Astrocyte (in vitro differentiated cells and primary cell): ENCODE measurements at places on chromosomes 1 and 21. TPM values are rescaled to one million over a fixed set of nuclear protein-coding genes. Genes with fewer than 3 reads are reported as not detected.

TMEM201 gene
- 10.0 and 10.9 TPM in 2 replicates for total RNA-seq

DNA sequence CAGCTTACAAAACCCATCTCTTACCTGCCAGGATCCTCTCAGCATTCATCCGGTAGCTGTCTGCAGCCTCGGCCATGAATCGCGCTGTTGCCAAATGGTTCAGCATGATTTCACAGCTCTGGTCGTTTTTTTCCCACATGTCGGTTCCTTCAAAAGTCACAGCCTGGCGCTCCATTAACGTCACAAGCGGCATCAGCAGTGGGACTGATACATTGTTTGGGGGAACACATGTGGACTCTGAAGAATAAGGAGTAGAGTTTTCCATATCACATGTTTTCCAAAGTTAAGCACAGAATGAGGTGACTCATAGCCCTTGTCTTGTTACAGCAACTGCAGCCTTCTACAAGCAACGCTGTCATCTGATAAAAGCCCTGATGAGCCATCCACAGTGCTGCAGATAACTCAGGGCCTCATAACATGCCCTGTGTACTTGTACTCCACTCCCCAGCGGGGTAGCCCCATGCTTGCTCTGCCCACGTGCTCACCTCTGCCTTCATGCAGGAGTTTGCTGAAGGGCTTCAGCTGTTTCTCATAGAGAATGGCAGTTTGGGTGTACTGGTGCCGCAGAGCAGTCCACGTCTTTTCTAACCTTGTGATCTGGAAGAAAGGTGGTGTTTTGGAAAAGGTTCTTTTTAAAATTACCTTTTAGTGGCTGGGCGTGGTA, 114.2 kb downstream of the BCAR3 start:
- peaks cover 62% of the 10 kb centered on the region for H3K36me3 ChIP-seq
- peak; percentile 96 for DNase-seq
- no peak overlapping the region for H3K4me3 ChIP-seq
- H3K4me1 ChIP-seq, result peaks cover 9% of the 10 kb centered on the region

LAD1 gene
- total RNA-seq, result 0.29 and 1.2 TPM in 2 replicates

SMIM34 gene
- not detected in 2 replicates for total RNA-seq

DNA sequence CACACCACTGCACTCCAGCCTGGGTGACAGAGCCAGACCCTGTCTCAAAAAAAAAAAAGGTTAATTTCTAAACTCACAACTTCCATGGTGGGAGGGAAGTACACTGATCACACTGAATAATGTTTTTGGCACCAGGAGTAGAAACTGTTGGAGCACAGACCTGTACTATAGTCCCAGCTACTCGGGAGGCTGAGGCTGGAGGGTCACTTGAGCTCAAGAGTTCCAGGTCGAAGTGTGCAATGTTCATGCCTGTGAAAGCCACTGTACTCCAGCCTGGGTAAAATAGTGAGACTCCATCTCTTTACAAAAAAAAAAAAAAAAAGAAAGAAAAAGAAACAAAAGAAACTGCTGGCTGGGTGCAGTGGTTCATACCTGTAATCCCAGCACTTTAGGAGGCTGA, 35.3 kb downstream of the TMEM50B start:
- no peak overlapping the region for H3K27ac ChIP-seq
- no peak for DNase-seq
- no peaks in the 10 kb centered on the region for H3K27me3 ChIP-seq
- no peaks in the 10 kb centered on the region for H3K36me3 ChIP-seq
- H3K4me3 ChIP-seq, result no peak overlapping the region

- no peaks in the 10 kb centered on the region for H3K36me3 ChIP-seq
- H3K4me1 ChIP-seq, result peaks cover 18% of the 10 kb centered on the region
- H3K27ac ChIP-seq, result no peak overlapping the region
- DNase-seq, result peak; percentile 23
- H3K4me3 ChIP-seq, result no peak overlapping the region
Measured at GRCh38 chr21:15839601-15840000, 109.8 kb downstream of the USP25 start.

DNA sequence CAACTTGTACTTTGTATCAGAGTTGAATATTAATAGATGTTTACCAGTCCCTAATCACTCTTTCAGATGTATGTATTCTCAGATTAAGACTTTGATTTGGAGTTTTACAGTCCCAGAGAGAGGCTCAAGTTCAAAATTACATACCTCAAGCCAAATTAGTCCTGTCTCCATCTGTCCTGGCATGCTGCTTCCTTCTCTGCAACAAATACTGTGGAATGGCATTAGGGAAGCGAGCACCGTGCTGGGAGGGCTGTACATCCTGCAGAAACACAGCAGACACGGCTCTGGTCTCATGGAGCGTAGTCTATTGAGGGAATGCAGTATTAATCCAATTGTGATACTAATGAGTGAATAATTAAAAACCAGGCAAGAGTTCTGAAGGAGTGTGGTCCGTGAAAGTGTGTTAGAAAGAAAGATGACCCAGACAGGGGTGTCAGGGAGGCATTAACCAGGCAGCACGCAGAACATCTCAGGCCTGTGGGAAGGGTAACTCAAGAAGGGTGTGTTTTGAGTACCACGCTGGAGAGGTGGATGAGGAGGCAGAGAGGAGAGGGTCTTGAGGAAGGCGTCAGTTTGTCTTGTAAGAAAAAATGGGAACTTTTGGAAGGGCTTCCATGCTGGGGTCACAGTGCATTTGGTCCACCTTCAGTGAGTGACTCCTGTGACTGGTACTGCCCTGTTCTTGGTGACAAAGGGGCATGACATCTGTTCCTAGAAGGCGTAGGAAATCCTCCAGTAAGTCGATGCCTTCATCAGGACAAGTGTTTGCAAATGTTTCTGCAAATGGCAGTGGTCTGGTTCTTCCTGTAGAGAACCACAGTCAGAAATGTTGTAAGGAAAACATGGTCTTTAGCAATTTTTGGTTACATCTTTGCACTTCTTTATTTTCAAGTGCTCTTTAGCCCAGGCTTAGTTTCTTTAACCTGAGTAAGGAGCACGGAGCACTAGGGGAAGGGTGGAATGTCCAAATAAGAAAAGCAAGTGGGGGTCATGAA, 1.6 kb downstream of the RAB4A start:
- no peaks in the 10 kb centered on the region for H3K27me3 ChIP-seq
- peaks cover 9% of the 10 kb centered on the region for H3K4me1 ChIP-seq
- DNase-seq, result no peak
- H3K4me3 ChIP-seq, result peak overlapping the region; percentile 96

ZZZ3 gene
- 40.0 and 48.4 TPM in 2 replicates for total RNA-seq

- H3K27ac ChIP-seq, result no peak overlapping the region
- peaks cover 4% of the 10 kb centered on the region for H3K36me3 ChIP-seq
- H3K4me1 ChIP-seq, result no peaks in the 10 kb centered on the region
Measured at GRCh38 chr21:41834926-41835663, 44.0 kb downstream of the PRDM15 start.

- H3K4me1 ChIP-seq, result no peaks in the 10 kb centered on the region
- H3K4me3 ChIP-seq, result no peak overlapping the region
- no peak overlapping the region for H3K27ac ChIP-seq
- no peaks in the 10 kb centered on the region for H3K27me3 ChIP-seq
Measured at GRCh38 chr1:4954392-4954791, 300.0 kb downstream of the AJAP1 start.

- no peak overlapping the region for H3K4me3 ChIP-seq
- peaks cover 3% of the 10 kb centered on the region for H3K36me3 ChIP-seq
- H3K27me3 ChIP-seq, result no peaks in the 10 kb centered on the region
- no peak overlapping the region for H3K27ac ChIP-seq
- no peaks in the 10 kb centered on the region for H3K4me1 ChIP-seq
Measured at GRCh38 chr1:227744668-227745067, 9.4 kb downstream of the SNAP47 start.

DNA sequence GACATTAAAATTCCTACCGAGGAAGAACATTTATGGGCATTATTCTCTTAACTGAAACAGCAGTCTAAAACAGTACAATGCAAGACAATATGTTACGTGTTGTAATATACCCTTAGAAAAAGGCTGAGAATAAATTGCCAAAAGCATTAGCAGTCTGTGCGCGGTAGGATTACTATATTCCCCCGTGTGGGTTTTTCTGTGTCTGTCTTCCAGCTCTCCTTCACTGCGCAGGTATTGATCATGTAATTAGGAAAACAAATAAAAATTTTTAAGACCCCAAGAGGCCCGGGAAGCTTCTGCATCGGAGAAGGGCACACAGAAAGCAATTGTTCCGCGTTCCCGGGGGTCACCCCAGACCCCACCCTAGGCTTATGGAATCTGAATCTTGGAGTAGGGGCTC, 68.8 kb downstream of the FBXO2 start:
- H3K4me1 ChIP-seq, result no peaks in the 10 kb centered on the region
- H3K27ac ChIP-seq, result no peak overlapping the region
- no peak overlapping the region for H3K4me3 ChIP-seq
- DNase-seq, result no peak
- H3K36me3 ChIP-seq, result no peaks in the 10 kb centered on the region

CYP4X1 gene
- 0.24 TPM in 1 of 2 replicates, not detected in the other for total RNA-seq

OR14K1 gene
- not detected in 2 replicates for total RNA-seq

DNA sequence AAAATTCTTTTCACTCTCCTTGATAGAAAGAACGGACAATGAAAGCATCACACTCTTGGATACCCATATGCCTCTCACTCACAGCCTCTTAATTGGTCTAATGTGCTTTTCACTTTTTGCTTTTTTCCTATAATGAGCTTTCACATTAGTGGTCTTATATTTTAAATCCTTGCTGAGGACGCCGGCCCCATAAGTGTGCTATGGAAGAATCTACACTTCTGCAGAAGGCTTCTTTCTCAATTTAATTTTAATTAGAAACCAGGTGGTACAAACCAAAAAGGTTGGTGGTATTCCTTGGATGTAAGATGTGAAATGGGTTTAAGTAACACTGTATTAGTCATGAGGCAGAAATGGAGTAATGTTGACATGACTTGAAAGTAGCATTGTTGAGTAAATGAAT, 190.6 kb upstream of the NFIA start:
- no peak for DNase-seq
- peaks cover 8% of the 10 kb centered on the region for H3K4me1 ChIP-seq
- peaks cover 9% of the 10 kb centered on the region for H3K27me3 ChIP-seq
- H3K27ac ChIP-seq, result no peak overlapping the region
- H3K4me3 ChIP-seq, result no peak overlapping the region

- no peak overlapping the region for H3K27ac ChIP-seq
- H3K4me1 ChIP-seq, result no peaks in the 10 kb centered on the region
- H3K4me3 ChIP-seq, result no peak overlapping the region
- H3K27me3 ChIP-seq, result peaks cover 2% of the 10 kb centered on the region
- no peaks in the 10 kb centered on the region for H3K36me3 ChIP-seq
Measured at GRCh38 chr1:67194209-67194863, 28.1 kb downstream of the IL23R start.

PTAFR gene
- 0.24 and 0.32 TPM in 2 replicates for total RNA-seq

OR2T11 gene
- total RNA-seq, result not detected in 2 replicates

DNA sequence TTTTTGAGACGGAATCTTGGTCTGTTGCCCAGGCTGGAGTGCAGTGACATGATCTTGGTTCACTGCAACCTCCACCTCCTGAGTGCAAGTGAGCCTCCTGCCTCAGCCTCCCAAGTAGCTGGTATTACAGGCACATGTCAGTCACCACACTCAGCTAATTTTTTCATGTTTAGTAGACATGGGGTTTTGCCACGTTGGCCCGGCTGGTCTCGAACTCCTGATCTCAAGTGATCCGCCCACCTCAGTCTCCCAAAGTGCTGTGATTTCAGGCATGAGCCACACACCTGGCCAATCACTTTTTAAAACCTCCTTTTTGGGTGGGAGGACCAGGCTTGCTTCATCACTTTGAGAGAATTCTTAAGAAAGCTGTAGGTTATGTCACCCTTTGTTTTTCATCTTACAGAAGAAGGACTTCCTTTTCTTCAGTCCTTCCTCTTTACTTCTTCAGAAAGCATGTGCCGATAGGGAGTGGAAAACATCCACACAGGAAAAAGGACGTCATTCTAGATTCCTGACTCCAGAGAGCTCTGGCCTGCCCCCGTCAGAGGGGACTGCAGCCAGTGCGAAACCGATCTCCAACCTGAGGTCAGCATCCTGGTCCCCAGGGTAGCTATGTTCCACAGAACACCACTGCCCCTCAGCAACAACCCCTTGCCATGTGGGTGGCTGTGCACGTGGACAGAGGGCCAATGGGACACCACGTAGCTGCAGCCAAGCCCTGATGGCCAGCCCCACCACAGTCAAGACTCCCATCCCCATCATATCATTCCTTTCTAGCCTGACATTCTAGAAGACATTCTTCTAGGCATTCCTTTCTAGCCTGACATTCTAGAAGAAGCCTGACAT, 21.9 kb downstream of the NCF2 start:
- DNase-seq, result peak; percentile 24
- H3K4me1 ChIP-seq, result peaks cover 21% of the 10 kb centered on the region
- H3K4me3 ChIP-seq, result no peak overlapping the region
- H3K27ac ChIP-seq, result peak overlapping the region; percentile 51
- no peaks in the 10 kb centered on the region for H3K27me3 ChIP-seq

OR2T35 gene
- not detected in 2 replicates for total RNA-seq

DNA sequence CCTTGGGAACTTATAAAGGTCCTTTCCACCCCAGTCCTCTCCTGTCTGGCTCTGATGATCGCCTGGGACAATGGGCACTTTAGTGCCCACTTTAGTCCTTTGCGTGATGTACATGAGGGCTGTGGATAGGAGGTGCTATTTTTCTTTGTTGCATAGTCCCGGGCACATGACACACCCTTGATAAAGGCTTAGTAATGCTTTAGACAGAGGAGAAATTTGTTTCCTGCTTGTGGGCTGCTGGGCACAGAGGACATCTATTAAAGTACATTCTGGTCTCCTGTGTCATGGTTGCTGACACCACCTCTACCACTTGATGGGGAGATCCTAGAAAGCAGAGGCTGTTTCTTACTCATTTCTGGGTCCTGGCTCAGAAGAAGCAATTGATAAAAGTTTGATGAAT, 5.4 kb upstream of the KNCN start:
- peaks cover 6% of the 10 kb centered on the region for H3K27me3 ChIP-seq
- no peaks in the 10 kb centered on the region for H3K36me3 ChIP-seq
- H3K4me3 ChIP-seq, result no peak overlapping the region

PTGS2 gene
- 2.5 and 4.7 TPM in 2 replicates for total RNA-seq

- no peak for DNase-seq
- peaks cover 15% of the 10 kb centered on the region for H3K4me1 ChIP-seq
- no peaks in the 10 kb centered on the region for H3K27me3 ChIP-seq
- H3K36me3 ChIP-seq, result peaks cover 9% of the 10 kb centered on the region
- H3K27ac ChIP-seq, result no peak overlapping the region
Measured at GRCh38 chr1:29195881-29196291, 14.2 kb upstream of the SRSF4 start.

- no peak for DNase-seq
- peaks cover 98% of the 10 kb centered on the region for H3K27me3 ChIP-seq
- H3K4me1 ChIP-seq, result peaks cover 7% of the 10 kb centered on the region
- no peaks in the 10 kb centered on the region for H3K36me3 ChIP-seq
- H3K4me3 ChIP-seq, result no peak overlapping the region
Measured at GRCh38 chr1:180235502-180236239, 5.6 kb downstream of the LHX4 start.
